Stimulated activated CD4-positive, alpha-beta T cell treated with anti-CD3 and anti-CD28 coated beads, Interleukin-2, amount 100 ng/mL, for 24 hours (primary cell): ENCODE measurements at places on chromosomes 16 and 17.

- DNase-seq, result no peak
Measured at GRCh38 chr16:47060596-47060995, 83.1 kb downstream of the NETO2 start.

- DNase-seq, result no peak
Measured at GRCh38 chr17:2776589-2777241, 19.5 kb upstream of the RAP1GAP2 start.

DNA sequence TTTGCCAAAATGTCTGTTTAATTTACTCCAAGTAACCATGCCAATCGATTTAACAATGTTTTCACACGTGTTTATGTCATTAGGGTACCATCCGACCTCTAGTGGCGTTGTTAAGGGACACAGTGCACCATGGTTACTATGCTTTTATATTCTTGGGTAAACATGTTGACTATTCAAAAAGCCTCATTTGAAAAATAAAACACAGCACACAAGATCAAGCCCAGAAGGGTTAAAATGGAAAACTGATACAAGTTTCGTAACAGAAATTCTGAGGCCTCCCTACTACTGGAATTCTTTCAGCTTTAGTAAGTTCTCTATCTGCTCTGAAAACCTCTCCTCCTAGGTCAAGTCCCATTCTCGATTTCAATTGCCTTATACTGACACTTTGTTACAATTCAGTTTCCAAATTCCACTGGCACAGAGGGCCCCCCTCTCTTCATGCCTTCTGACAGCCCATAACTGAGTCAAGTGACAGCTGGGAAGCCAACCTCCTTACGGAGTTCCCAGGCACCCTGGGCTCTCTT is 2.1 kb downstream of the CFAP20 start:
- DNase-seq, result no peak

GRCh38 chr17:75380750-75381149 is 24.7 kb downstream of the GRB2 start:
- no peak for DNase-seq

GRCh38 chr17:58210922-58211321 is 8.1 kb downstream of the MKS1 start:
- no peak for DNase-seq

GRCh38 chr16:80583466-80583865 is 42.7 kb downstream of the DYNLRB2 start:
- DNase-seq, result peak; percentile 59

- no peak for DNase-seq
Measured at GRCh38 chr17:78278139-78278741, 46.8 kb downstream of the TMEM235 start.

DNA sequence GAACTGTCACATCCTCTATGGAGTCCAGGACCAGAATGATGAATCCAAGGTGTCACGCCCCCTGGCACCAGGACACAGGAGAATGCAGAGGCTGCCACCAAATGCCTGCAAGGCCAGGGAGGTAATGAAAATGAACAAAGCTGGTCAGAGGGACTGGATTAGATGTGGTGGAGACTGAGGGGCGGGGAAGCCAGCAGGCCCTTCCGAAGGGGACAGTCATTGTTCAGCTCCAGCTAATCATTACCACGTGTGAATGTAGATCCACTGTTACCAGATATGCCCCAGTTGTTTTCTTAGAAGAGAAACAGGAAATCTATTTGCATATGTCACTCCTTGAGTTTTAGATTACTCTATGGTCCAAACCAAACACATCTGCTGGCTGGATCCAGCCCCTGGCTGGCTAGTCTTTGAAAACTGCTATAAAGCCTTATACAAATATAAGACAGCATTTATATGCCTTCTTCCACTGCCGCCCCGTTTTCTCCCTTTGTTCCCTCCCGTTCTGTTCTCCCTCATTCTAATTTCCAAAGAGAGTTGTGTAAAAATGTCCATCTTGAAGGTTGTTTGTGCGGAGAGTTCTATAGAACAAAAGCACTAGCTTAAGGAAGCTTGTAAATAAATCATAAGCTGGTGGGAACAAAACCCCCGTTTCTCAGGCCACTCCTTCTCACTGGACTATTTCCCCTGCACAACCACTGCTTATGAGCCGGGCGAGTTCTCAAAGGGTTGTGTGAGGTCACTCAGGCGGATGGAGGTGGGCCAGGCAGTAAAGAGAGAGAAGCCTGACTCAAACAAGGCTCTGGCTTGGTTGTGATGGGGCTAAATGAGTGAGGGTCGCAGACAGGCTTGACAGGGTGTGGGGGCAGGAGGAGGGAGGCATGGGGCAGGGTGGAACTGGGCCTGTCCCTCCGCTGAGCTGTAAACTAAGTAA is 14.2 kb downstream of the CRYM start:
- DNase-seq, result no peak

- DNase-seq, result no peak
Measured at GRCh38 chr16:10931134-10931533, 11.1 kb downstream of the DEXI start.

GRCh38 chr16:81837312-81837751 is 58.2 kb downstream of the PLCG2 start:
- DNase-seq, result no peak

- no peak for DNase-seq
Measured at GRCh38 chr16:67243481-67243880, 3.8 kb downstream of the FHOD1 start.

DNA sequence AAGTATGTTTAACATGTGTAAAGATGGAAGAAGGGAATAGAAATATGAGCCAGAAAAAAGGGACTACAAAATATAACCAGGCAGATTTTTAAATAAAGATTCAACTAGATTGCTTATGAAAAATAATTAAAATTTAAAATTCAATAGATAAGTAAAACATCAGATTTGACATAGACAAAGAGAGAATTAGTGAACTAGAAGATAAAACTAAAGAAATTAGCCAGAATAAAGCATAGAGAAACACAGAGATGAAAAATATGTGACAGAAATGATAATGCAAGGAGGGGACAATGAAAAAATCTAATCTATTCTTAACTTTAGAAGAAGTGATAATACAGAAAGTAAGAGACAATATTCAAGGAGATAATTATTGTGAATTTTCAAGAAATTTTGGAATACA is 222.6 kb upstream of the PMFBP1 start:
- no peak for DNase-seq

DNA sequence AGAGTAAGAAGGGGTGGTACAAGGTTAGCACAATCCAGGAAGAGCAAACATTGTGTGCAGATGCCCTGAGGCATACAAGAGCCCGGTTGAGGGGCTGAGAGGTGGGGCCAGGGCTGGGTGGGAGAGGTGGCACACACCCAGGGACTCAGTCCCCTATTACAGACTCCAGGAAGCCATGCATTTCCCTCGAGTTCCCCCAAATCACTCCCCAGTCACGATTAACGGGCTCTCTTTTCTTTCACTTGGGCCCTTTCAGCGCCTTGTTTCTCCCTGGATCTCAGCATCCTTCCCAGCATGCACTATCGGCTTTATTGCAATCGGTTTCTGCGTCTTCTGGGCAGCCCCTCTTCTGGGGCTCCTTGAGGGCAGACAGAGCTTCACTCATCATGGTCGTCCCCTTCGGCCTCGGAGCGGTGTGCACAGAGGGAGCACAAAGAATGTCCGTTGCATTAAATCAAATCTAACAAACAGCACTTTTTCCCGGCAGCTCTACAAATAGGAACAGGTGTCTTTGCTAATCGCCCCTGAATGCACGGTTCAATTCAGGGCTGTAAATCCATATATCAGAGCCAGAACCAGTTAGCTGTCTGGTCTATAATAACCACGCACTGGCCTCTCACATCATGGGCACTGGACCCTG is 184.6 kb upstream of the HSBP1 start:
- no peak for DNase-seq

- no peak for DNase-seq
Measured at GRCh38 chr16:80836202-80836601, 31.8 kb upstream of the CDYL2 start.

DNA sequence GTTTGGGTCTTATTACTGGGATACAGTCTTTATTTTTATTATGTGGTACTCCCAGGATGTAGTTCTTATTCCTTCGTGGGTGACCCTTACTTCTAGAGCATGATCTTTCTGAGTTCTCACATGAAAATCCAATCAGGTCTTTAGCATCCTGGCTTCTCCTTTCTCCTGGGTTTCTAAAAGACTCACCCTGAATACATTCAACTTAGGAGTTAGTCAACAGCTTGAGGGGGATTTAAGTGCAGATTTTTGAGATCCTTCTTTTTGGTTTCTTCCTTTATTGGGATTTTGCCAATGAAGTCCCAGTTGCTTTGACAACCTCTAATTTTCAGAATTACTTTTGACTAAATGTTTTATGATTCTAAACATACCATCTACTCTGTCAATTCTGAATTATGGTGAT is 68.2 kb downstream of the SIAH1 start:
- no peak for DNase-seq

GRCh38 chr17:17088086-17088485 is 45.8 kb downstream of the MPRIP start:
- no peak for DNase-seq

DNA sequence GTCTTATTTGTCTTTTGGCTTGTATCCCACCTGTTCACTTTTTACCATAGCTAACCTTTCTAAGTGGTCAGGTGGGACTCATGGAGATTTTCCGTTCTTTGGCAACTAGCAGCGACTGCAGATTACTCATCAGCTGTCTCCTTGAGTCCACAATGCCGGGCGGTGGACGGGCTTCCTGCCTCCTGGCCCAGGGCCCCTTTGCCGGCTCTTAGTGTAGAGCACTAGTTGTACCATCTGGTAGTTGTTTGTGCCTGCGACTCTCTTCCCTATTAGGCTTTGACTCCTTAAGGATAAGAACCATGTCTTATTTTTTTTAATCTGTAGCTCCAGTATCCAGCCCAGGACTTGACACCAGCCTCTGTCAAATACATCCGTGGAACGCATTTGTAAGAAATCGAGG is 399.9 kb downstream of the WWOX start:
- no peak for DNase-seq

- DNase-seq, result no peak
Measured at GRCh38 chr17:70157151-70157550, 12.2 kb upstream of the KCNJ2 start.

DNA sequence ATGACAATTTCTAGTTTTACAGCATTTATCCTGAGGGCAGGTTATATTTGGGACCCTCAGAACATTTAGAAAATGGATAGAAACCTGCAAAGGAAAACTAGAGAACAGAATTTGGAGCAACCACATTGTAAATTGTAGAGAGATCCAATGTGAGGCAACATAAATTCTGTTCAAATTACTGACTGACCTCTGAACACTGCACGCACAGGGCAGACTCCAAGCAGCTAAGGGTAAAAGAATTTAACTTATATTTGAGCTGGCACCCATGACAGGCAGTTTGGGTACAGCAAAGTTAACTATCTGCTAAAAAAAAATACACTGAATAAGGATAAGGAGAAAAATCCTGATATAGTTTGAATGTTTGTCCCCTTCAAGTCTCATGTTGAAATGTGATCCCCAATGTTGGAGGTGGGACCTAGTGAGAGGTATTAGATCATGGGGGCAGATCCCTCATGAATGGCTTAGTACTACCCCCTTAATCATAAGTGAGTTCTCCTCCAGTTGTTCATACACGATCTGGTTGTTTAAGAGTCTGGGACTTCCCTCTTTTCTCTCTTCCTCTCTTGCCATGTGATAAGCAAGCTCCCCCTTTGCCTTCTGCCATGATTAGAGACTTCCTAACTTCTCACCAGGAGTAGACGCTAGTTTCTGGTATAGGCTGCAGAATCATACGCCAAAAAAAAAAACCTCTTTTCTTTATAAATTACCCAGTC is 75.7 kb downstream of the FBXL20 start:
- no peak for DNase-seq

DNA sequence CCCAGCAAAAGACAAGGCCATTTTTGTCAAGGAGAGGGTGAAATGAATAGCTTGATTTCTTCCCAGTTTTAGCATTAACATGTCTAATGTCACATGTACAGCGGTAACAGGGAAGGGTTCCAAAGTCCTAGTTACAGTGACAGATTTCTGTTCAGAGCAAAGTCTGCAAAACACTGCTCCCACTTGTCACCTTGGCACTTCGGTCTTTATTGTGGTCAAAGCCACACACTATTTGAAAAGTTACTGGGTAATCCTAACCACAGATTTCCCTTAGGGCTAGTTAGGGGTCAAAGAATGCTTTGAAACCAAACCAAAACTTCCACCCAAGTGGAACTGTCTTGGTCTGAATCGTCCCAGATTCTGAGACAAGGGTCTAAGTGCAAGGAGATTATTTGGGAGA is 455.6 kb downstream of the HS3ST3B1 start:
- DNase-seq, result no peak

DNA sequence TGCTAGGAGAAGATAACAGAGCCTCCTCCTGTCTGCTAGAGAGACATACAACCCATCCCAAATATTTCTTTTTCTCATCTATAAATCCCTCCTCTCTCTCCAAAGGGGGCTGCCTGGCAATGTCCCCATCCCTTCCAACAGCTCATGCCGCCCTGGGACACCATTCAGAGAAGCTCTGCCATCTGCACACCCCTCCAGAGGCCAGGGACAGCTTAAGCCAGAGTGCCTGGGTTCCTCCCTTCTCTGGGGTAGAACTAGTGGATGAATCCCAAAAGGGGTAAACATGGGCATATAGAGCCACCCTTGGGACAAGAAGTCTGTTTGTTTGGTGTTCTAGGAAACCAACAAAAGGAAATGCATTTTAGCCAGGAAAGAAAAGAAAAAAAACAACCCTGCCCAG is 2.6 kb upstream of the LPO start:
- DNase-seq, result peak; percentile 1

DNA sequence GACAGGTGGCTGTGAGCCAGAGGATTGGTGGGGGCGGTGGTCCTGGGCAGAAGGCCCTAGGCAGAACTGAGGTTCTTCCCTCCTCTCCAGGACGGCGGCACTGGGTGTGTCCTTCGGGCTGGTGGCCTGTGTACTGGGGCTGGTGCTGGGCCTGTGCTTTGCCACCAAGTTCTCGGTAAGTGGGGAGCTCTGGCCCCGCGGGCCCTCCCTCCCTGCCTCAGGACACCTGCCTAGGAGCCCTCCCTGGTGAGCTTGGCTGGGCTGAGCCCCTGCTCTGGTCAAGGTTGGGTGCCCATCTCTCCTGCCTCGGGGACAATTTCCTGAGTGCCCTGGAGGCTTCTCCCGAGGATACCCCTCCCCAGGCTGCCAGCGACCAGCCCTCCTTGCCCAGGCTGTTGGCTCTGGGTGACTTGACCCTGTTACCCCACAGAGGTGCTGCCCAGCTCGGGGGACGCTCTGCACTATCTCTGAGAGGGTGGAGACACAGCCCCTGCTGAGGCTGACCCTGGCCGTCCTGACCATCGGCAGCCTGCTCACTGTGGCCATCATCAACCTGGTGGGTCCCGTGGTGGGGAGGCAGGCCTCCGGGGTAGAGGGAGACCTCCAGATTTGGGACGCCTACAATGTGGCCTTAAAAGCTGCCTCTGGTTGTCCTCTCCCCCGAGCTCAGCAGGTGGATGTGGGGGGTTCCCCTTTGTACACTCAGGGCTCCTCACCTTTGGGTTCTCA is 42.0 kb downstream of the ADCY7 start:
- no peak for DNase-seq

GRCh38 chr17:58229384-58229783 is 9.0 kb upstream of the LPO start:
- no peak for DNase-seq

GRCh38 chr17:74779501-74779900 is 3.4 kb upstream of the NAT9 start:
- DNase-seq, result no peak

DNA sequence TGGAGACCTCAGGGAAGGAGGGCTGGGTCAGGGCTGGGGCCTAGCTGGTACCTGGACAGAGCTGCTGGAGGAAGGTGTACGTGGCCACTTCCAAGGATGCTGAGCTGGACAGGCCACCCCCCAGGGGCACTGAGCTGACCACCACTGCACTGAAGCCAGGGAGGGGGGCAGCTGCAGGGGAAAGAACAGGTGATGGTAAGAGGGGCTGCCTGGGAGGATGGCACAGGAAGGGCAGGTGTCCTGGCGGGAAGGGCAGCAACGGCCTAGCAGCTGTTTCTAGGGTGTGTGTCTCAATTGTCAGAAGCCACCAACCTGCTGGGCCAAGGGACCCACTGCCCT is 1.8 kb downstream of the GALK1 start:
- DNase-seq, result no peak
